Urinary bladder (tissue), 4 donors: ENCODE measurements at places on chromosomes 11 and 22. TPM values are rescaled to one million over a fixed set of nuclear protein-coding genes. Genes with fewer than 3 reads are reported as not detected.

The C11orf91 gene
- total RNA-seq = not detected

The FGF19 gene
- not detected for total RNA-seq

The LRP4 gene
- 8.1 TPM for total RNA-seq

The ADAMTS15 gene
- total RNA-seq = 16.4 TPM

The ARFGAP2 gene
- 77.1 TPM for total RNA-seq

The PITPNB gene
- 70.7 TPM for total RNA-seq

The NXPE4 gene
- not detected for total RNA-seq

The GLB1L2 gene
- 1.5 TPM for total RNA-seq

The IZUMO1R gene
- total RNA-seq = not detected

The CARD18 gene
- total RNA-seq = not detected

The PCNX3 gene
- 8.3 TPM for total RNA-seq

The NAT10 gene
- total RNA-seq = 15.9 TPM

The OR5P2 gene
- 7.9 TPM for total RNA-seq

The SLC22A6 gene
- total RNA-seq = not detected

The ELFN2 gene
- 0.21 TPM for total RNA-seq

The PDE2A gene
- 18.6 TPM for total RNA-seq

The C1QTNF6 gene
- total RNA-seq = 11.6 TPM

The KCNJ1 gene
- total RNA-seq = not detected

The TSGA10IP gene
- total RNA-seq = not detected

The RAG2 gene
- total RNA-seq = 0.16 TPM

The TCN1 gene
- total RNA-seq = not detected

The SERPING1 gene
- total RNA-seq = 53.6 TPM

The CRYBB3 gene
- total RNA-seq = not detected

The NRGN gene
- total RNA-seq = 0.37 TPM

The POU2AF1 gene
- 1.0 TPM for total RNA-seq

The RBMXL2 gene
- total RNA-seq = not detected

The TRIM22 gene
- total RNA-seq = 49.1 TPM
